NCI-H345 (cell line): ENCODE measurements at places on chromosomes 1 and 21.

DNA sequence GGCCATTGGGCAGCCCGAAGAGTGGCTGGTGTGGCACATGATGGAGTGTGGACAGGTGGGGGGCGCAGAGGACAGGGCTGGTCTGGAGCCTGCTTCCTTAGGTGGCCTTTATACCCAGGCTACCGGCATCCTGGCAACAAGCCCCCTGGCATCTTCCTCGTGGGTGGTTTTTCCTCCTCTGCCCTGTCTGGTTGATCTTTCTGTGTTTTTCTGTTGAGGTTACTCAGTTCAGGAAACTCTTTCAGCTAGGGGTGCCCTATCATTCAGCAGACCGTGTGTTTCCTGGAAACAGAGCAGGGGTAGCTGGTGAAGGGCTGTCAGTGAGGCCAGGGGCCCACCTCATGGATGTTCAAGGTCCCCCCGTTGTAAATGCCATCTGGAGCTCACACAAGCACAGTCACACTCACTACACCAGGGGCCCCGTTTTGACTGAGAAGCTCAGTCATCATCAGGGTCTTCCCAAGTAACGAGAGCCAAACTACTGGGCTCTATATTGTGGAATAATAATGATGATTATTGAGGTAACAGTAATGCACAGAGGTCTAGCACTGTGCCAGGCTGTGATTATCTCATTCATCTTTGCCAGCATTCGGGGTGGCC, at the start of gene KRTAP12-4:
Gene KRTAP12-4, minus strand, starts transcription at position 84 of the 600 bp plus-strand sequence. Its CDS starts 45 bp downstream, at position 39.
- no peak for DNase-seq

- no peak for DNase-seq
Observed at GRCh38 chr1:207020065-207020708, 12.4 kb downstream of the C1orf116 start.

GRCh38 chr1:181514298-181515290, 31.3 kb downstream of the CACNA1E start:
- peak; percentile 89 for DNase-seq

GRCh38 chr1:27045973-27046558, 33.4 kb upstream of the TENT5B start:
- DNase-seq: peak; percentile 59
